ENCODE measurements at places on chromosomes 6 and 20.

DNA sequence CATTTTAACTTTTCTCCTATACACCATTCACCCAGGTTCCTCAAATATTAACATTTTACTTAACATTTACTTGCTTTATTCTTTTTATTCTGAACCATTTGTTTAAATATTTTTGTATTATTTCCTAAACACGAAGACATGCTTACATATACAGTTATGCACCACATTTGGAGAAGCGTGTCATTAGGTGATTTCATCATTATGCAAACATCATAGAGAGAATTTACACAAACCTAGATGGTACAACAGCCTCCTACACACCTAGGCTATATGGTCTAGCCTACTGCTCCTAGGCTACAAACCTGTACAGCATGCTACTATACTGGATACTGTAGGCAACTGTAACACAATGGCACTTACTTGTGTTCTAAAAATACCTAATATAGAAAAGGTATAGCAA lies 6.6 kb downstream of the TDP2 start:
- DNase-seq = no peak

- DNase-seq = no peak
Measured at GRCh38 chr6:156191895-156192294, 585.3 kb upstream of the ARID1B start.

DNA sequence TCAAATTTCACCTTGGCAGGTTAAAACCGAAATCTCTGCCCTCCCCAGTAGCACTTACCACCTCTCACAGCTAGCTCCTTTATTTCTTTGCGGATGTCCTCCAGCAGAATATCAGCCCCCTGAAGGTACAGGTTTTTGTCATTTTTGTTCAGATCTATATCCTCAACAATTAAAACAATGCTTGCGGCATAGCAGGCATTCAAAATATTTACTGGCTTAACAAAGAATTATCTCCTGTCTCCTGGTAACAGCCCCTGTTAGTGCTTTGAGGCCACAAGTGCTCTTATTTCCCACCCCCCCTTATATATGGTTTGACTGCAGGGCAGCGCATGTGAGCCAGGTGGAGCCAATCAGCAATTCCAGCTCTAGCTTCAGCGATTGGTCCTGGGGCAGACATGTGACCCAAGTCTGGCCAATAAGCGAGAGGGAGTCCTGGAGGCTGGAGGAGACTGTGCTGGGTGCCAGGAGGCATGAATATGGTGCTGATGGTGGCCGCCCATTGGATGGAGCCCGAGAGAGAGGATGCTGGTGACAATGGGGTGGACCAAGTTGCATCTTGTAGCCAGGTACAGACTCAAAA lies 21.0 kb downstream of the SULF2 start:
- DNase-seq = no peak

GRCh38 chr20:32575227-32575581 lies 9.9 kb downstream of the NOL4L start:
- DNase-seq = no peak

DNA sequence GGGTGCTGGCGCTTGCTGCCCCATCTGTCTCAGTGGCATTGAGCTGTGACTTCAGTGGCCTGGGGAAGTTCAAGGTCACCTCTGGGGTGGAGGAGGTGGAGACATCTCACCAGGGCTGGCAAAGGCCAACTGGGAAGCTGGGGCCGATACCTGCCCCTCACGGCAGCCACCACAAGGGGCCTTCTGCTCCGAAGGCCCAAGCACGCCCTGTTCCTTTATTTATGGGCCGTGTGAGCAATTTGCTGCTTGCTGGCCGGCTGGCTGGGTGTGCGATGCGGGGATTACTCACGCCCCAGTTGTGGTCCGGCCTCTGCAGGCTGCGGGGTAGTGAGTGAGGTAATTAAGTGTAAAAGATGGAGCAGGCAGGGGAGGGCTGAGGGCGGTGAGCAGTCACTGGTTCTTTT lies 13.2 kb upstream of the SCRT2 start:
- DNase-seq = no peak

- DNase-seq = no peak
Measured at GRCh38 chr20:47019121-47019824, 124.6 kb downstream of the EYA2 start.

DNA sequence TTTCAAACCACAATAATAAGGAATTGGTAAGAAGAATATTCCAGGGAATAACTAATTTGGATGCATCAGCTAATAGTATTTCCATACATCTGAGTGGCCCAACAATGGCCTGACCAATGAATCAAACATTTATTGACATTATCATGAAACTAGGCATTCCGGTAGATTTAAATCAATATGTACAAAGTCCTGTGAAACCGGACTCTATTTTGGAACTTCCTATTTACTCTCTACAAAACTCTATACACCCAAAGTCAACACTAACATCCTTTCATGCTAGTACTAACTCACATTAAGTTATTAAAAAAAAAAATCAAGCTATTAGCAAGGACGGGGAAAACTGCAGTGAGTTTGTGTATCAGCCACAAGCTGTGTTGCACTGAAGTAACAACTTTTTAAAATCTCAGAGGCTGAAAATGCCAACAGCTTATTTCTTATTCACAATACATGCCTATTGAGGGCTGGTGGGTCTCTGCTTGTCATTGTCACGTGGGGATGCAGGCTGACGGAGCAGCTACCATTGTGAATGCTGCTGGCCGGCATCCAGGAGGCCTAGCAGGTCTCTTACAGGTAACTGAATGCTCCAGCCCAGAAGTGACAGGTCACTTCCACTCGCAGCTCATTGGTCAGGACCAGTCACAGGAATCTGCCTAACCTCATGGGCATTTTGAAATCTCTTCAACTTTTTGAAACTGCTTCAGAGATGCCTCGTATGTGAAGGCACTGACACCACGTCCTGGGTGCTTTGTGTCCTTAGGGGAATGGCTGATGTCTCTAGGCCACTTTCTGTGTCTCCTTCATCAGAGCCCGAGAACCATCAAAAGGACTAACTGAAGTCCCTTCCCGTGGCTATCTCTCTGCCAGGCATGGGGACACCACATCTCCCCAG lies 76.3 kb downstream of the SLC22A23 start:
- no peak for DNase-seq

DNA sequence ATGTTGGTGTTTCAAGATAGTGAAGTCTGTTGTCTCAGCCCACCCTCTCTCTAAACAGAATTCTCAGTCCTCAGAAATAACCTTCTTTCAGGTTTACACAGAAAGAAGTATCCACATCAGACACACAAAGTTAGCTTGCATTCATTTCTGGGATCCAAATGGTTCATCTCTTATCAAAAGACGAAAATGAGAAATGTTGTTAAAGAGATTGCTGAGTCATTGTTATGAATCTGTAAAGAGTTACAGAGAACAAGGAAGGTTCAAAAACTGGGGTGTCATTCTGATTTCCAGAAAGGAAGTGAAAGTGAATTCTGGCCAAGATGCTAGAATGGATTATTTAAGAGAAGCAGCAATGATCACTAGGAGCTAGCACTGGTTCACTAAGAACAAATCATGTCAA lies 90.5 kb upstream of the ATXN1 start:
- no peak for DNase-seq

DNA sequence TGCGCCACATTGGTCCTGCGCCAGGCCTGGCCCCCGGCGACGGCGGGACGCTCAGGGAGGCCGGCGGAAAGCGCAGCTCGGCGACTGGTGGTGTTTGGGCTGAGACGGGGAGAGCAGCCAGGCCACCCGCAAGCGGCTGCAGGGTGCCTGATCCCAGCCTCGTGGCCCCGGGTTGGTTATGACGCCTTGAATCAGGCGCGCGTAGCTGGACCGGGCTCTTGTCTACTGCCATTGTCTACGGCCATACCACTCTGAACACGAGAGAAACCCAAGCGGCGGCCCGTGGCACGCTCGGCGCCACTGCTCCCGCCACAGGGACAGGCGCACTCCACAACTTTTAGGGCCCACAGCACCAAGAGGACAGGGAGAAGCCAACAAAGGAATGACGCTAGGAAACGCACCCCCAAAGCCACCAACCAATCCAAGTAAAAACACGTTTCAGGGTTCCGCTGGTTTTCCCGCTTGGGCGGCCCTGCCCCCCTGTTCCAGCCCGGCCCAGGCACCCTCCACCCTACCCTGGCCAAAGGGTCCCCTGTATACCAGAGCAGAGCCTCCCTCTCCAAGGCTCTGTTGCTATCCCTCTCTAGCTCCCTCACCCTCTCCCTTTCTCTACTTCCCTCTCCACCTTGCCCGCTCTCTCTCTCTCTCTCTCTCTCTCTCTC lies 1849.3 kb upstream of the DEFB115 start:
- no peak for DNase-seq

- DNase-seq = no peak
Measured at GRCh38 chr6:11730641-11731040, 48.0 kb downstream of the ADTRP start.

DNA sequence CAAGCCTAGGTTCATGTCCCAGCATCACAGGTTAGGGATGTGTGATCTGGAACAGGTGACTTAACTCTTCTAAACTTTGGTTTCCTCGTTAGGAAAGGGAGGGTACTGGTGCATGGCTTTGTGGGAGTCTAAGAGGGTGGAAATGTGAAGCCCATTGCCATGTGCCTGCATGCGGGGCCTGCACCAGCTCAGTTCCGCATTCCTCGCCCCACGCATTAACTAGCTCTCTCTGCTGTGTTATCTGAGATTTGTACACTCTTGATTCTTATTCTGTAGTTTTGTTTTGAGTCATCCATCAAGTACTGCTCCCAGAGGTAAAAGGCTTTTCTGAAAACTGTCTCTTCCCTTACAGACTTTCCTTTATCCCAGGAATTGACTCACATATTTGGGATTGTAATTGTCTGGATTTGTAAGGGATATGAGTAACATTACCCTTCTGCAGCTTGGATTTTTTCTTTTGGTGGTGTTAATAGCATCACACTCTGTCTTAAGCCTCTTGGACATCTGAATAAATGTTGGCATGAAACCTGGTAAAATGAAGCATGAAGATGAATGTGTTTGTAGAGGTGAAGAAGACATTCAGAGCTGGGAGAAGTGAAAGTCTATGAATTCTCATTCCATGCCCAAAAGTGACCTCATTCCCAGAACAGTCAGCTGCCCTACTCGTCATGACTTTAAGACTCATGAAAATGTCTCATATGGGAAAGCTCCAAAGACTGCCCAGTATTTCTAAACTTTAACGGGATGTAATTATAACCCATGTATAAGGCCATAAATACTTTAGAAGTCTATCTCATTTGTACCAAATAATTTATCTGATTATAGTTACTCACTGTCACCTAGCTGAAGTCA lies 357.3 kb downstream of the FOXA2 start:
- DNase-seq = no peak

DNA sequence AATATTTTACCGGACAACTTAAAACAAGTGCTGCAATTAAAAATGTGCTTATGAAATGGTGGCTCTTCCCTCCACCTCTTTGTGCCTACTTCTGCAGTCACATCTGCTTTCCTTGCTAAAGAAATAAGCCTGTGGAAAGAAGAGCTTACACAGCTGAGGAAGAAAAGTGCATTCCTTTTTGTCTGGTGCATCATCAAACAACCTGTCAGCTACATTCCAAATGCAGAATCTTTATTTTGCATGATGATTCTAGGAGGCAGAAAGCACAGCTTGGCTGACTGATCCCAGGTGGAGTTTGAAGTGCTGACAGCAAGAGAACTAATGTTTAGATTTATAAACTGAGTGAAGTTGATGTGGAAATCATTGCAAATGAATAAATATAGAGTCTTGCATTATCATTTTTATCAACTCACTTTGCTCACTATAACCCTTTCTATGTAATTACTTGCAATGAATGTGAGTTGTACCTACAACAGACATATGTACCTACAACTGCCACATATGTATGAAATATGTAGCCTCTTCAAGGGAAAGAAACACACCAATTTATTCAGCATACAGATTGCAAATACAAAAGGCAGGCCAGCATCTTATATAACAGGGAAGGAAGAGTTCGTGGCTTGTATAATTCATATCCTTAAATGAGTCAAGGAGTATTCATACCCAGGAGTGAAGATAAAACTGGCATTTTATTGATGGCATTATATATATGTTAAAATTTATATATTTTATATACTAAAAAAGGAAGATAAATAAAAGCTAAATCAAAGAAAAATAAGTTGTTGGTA lies 223.4 kb upstream of the MCHR2 start:
- no peak for DNase-seq

GRCh38 chr6:12606616-12607015 lies 110.0 kb upstream of the PHACTR1 start:
- no peak for DNase-seq

DNA sequence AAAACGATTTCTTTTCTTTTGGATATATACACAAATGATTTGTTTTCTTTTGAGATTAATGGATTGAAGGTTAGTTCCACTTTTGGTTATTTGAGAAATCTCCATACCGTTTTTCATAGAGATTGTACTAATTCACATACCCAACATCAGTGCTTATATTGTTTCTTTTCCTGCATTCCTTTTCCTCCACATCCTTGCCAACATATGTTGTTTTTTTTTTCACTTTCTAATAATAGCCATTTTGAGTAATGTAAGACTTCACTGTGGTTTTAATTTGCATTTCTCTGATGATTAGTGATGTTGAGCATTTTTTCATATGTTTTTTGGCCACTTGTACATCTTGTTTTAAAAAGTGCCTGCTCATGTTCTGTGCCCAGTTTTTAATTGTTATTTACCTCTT lies 846.4 kb upstream of the EYS start:
- no peak for DNase-seq

DNA sequence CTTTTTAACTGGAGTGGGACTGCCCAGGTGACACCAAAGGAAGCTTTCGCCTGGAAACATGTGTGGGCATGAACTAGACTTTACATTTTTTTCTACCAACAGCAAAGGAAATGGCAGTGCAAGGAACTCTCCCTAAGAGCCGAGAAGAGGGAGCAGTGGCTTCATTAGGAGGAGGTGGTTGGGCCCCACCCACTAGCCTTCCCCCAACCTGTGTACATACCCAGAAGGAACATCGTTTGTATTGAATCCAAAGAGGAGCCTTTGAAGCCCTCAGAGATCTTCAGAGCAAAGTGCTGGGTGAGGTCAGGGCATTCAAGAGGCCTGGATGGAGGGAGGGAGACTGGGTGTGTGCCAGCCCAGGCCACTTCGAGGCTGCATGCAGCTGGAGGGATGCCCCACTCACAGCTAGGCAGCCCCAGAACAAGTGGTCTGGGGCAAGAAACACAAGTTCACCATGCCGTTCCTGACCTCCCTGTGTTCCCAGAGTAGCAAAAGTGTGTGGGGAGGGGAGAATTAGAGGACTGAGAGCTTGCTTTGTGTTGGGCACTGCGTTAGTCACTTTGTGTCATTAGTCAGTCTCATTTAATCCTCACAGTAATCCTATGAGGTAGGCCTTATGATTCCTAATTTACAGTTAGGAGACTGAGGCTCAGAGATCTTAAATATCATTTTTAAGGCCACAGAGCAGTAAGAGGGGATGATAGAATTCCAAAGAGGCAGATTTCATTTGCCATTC lies 191.6 kb upstream of the SUPT3H start:
- DNase-seq = no peak

DNA sequence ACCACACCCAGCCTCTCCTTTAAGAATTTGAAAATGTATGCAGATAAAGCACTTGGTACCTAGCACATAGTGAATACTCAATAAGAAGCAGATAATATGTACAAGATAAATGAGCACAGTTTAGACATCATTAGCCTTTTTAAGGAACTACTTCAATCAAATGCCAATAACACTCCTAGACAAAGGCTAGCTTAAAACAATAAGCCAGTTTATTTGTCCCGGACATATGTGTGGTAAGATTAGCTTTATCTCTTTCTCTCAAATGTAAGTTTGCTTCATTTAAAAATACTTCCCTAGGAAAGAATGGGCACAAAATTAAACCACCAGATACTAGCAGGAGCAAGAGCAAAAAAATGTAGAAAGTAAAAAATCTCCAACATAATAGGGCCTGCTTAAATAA lies 73.8 kb downstream of the MAP3K5 start:
- DNase-seq = no peak
